ENCODE measurements at places on chromosomes 16 and 17.
A peak's percentile ranks its signal among the peaks of the same experiment; 100 is the strongest.

GRCh38 chr17:32311028-32311536, 30.9 kb downstream of the C17orf75 start:
- no peak for DNase-seq

- DNase-seq, result no peak
Observed at GRCh38 chr17:47847341-47848197, 3.4 kb downstream of the SP6 start.

GRCh38 chr17:830950-831349, 48.8 kb downstream of the MRM3 start:
- no peak for DNase-seq

- DNase-seq, result no peak
Observed at GRCh38 chr17:56866076-56866475, 32.1 kb downstream of the DGKE start.

GRCh38 chr16:836221-836620, 35.7 kb upstream of the GNG13 start:
- no peak for DNase-seq

DNA sequence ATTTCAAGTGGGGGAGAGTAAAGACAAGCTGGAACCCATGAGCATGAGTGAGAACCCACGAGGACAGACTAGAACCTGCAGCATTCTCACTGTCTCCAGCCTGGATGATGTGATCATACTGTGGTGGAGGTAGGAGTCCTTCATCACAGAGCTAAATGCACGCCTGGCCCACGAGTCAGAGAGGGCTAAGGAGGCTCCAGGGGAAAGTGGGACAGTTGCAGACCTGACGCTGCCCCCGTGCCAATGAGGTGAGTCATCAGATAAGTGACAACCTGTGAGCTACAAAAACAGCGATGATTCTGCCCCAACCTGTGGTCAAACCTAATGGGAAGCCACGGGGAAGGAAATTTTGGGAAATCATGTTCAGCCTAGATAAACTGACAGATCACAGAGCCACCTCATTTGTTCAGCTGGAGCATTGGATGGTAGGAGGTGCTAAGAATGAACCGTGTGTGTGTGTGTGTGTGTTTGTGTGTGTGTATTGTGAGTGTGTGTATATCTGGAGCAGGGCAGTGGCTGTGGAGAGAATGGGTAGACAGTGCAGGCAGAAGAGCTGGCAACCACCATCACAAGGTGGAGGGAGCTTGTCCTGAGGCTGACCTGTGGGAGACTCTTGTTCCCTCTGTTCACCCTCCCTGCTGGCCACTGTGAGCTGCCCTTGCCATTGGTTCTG, 131.8 kb downstream of the UTP18 start:
- no peak for DNase-seq

- DNase-seq, result no peak
Observed at GRCh38 chr16:2865651-2866050, 7.7 kb upstream of the PRSS22 start.

- DNase-seq, result peak; percentile 96
Observed at GRCh38 chr17:1714427-1714979, 4.3 kb upstream of the TLCD2 start.

DNA sequence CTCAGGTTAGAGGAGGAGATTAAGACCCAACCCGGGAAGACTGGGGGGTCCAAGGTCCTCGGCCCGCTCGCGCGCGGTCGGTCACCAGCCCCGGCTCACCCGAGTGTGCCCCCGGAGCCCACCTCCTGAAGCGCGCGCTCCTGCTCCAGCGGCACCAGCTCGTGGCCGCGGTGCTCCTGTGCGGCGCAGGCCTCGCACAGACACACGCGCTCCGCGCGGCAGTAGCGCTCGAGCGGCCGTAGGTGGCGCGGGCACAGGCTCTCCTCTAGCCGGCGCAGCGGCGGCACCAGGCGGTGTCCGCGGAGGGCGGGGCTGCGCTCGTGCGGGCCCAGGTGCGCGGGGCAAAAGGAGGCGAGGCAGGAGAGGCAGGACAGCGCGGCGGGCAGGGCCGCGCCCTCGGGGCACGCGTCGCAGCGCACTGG, 618 bp downstream of the TRIM47 start:
- no peak for DNase-seq

- no peak for DNase-seq
Observed at GRCh38 chr16:84378099-84378498, 9.8 kb downstream of the ATP2C2 start.

- no peak for DNase-seq
Observed at GRCh38 chr16:30519120-30520049, 7.0 kb downstream of the ZNF768 start.

DNA sequence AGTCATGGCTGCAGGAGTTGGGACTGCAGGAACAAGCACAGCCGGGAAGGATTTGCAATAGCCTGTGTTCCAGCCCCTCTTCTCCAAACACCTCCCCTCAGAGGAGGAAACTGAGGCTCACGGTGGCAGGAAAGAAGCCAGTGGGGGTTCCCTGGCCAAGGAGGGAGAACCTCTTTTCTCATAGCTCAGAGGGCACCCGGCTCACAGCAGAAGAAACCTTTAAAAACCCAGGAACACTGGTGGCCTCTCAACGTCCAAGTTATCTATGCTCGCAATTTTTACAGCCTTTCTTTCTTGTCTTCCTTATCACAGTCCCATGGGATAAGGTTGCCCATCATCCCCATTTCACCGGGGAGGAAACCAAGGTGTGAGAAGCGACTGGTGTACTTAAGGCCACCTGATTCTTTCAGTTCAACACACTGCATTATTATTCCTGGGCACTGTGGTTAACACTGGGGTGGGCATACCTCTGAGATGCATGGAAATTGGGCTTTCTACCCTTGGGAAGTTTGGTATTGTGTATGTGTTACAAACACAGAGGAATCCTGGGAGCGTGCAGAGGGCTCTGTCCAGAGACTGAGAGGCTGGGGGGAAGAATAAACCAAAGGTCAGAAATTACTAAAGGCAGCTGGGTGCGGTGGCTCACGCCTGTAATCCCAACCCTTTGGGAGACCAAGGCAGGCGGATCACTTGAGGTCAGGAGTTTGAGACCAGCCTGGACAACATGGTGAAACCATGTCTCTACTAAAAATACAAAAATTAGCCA, 791 bp upstream of the ZNF629 start:
- no peak for DNase-seq

DNA sequence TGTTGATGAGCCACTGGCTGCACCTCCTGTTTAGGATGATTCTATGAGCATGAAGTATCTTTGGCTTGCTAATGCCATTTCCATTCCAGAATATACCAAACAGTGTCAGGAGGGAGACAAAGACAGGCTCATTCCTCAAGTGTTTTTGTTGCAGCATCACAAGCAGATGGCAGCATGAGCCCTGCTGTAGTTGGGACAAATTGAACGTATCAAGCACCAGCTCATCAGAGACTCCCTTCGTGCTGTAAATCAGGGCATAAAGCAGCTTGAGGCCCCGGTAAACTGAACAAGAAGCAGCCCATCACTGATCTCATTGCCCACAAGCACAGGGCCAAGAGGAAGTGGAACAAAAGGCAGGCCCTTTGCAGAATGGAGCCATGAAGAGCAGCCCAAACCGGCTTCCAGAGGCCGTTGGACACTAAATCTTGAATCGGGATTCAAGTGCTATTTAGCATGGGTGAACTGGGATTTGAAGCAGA, 45.9 kb upstream of the HS3ST3A1 start:
- DNase-seq, result no peak

DNA sequence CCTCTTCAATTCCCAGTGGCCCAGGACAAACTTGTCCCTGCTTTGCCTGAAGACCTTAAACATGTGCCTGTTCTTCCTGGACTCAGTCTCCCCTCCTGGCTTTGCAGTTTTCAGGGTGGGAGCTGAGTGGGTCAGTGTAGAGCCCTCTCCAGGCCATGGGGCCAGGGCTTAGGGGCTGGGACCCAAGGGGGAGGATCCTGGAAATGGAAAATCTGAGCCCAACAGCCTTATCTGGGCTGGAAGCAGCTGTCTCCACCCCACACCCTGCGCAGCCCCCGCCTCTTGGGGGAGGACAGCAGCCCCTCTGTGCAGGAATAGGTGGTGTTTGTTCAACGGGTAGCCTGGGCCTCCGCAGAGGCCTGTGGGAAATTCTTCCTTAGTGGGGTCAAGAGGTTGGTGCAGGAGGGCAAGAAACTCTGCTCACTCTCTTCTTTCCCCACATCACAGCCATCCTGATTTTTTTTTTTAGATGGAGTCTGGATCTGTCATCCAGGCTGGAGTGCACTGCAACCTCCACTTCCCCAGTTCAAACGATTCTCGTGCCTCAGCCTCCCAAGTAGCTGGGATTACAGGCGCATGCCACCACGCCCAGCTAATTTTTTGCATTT, 6.8 kb upstream of the SMTNL2 start:
- DNase-seq, result no peak

DNA sequence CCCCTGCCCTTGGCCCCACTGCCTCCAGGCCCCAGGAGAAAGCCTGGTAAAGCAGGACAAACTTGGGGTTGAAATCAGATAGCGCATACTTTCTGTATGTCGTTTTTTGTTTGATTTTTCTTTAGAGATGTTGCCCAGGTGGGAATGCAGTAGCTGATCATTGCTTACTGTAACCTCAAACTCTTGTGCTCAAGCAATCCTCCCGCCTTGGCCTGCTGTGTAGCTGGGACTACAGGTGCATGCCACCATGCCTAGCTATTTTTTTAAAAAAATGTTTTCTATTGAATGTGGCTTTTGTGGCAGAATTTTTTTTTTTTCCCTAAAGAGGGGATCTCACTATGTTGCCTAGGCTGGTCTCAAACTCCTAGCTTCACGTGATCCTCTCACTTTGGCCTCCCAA, 11.1 kb upstream of the CCL5 start:
- DNase-seq, result no peak

GRCh38 chr17:4497101-4497824, 1.4 kb upstream of the SPNS2 start:
- DNase-seq, result no peak

DNA sequence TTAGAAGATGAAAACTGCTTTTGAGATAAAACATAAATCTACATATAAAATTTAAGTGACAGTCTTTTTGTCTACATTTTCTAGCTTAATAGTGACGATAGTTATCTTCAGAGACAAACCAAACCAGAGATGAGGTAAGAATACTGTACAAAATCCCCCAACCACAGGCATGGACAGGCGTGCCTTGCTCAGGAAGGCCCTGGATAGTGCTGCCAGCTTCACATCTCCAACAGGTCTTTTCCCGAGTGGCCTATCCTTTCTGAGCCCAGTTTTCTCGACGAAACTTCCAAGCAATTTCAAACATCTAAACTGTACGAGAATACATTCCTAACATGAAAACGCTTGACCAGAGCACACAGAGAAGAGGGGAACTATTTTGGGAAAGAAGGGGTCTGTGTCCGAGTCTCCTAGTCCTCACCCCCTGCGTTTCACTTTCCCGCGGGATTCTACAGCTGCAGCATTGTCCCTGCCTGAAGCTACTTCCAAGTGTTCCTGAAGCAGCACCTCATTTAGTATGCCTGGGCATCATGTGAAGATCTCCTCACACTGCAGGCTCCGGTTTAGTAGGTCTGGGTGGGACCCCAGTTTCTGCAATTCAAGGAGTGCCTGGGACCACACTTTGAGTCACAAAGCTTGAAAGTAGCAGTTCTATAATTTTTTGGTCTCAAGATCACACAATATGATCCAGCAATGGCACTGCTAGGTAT, 37.8 kb downstream of the GNA13 start:
- no peak for DNase-seq

DNA sequence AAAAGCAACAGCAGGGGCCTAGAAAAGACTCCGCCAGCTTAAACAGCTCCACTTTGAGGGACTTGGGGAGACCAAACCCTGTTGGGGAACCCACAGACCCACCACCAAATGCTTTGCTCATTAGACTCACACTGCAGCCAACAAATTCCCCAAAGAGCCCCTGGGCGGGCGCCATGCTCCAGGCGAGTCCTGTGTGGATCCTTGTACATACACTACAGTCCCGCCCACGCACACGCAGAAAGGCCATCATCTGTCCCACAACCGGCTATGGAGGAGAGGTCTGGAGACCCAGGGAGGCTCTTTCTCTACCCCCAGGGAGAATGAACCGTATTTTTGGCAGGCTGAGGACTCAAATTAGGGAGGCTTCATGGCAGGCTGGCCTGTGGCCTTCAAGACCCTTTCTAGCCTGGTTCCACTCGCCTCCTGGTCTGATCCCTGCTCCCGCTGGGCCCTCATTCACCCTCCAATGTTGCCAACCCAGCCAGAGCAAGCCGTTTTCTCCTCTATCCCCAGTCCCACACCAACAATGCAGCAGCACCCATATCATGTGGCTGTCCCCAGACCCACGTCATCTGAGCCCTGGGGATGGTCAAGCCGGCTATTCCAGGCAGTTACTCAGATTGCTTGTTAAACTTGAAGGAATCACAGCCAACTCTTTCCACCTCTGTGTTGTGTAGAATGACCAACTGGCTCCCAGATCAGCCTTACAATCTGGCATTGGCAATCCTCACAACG, 27.2 kb downstream of the ZNF423 start:
- DNase-seq, result no peak

DNA sequence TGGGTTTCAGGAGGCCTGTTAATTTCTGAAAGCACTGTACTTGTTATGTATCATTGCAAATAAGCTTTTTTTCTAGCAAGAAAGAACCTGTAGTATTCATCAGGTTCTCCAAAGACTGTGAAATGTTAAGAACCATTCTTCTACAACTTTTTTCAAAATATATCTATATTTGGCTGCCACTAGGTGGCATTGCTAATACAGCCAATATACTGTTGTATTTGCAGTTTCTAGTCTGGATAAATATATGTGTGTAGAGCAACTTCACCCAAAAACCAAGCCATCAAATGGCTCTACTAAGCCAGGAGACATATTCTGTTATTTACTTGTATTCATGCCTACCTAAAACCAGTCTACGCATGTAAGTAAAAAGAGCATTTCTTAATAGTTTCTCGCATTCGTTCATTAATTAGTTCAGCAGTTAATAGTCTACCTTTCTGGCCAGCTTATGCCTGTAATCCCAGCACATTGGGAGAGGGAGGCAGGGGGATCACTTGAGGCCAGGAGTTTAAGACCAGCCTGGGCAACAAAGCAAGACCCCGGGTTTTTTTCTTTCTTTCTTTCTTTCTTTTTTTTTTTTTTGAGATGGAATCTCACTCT, 39.5 kb downstream of the VMP1 start:
- no peak for DNase-seq

DNA sequence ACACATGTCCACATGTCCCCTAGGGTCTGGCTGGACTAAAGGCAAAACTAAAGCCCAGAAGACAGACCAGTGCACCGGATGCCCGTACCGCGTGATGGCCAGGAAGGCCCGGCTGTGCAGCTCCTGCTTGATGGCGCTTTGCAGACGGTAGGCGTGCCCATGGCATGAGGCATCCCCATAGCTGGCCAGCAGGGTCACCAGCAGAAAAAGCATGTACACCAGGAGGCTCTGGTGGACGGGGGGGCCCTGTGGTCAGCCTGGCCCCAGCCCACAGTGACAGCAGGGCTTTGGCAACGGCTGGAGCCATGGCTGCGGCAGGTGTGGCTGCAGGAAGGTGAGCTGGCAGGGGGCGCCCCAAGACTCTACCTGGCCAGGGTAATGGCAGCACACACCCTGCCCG, 42.8 kb downstream of the PKD1 start:
- DNase-seq, result no peak

Measured in astrocyte of the cerebellum (primary cell).